Right renal pelvis (tissue), 4 donors: ENCODE measurements at places on chromosomes 5 and 9. TPM values are rescaled to one million over a fixed set of nuclear protein-coding genes. Genes with fewer than 3 reads are reported as not detected.

GRCh38 chr5:58983526-58984452 lies 400.9 kb downstream of the RAB3C start:
- DNase-seq: peak; percentile 36

GRCh38 chr9:95459851-95460517 lies 56.8 kb downstream of the PTCH1 start:
- DNase-seq: no peak

- no peak for DNase-seq
Measured at GRCh38 chr5:171323806-171324632, 15.0 kb downstream of the TLX3 start.

GRCh38 chr9:134724912-134725604 lies 83.5 kb downstream of the COL5A1 start:
- no peak for DNase-seq

DNA sequence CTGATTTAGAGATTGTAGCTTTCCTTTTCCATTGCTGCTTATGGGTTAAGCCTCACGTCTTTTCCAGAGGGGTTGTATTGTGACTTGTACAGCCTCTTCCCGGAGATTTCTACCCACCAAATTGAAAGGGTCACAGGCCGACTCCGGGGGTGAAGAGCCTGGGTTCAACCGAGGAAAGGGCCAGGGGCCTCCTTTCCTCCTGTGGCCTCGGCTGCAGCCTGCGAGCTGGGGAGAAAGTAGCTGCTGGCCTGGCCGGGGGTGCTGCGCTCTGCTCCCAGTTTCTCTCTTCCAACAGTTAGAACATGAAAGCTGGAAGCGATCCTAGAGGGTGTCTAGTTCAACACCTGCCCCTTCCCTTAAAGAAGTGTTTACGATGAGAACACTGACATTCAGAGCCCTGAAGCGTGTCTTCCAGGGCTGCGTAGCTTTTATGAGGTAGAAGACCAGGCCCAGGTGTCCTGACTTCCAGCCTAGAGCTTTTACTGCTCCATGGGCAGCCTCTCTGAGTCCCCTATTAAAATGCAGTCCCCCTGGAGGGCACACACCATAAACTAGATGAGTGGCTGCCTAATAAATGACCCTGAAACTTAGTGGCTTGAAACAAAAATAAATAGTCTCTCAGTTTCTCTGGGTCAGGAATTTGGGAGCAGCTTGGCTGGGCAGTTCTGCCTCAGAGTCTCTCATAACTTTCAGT lies 56.9 kb downstream of the ACER2 start:
- DNase-seq: no peak

- DNase-seq: no peak
Measured at GRCh38 chr5:41410307-41410706, 100.1 kb downstream of the PLCXD3 start.

DNA sequence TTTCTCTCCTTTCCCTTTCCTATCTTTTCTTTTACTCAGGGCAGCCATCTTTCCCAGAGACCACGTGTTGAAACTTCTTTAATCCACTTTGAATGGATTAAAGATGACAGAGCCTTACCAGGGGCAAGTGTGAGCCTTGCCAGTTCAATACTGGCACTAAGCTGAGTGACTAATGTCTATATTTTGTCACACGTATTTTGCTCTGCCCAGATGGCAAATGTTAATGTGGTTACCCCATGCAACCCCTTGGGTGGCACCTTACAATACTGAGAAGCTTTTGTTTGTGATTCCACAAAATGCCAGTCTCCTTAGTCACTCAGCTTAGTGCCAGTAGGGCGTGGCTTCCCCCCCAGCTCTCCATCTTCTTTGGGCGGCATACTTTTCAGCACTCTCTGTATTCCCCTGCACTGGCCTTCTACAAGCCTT lies 24.8 kb downstream of the ANXA1 start:
- no peak for DNase-seq

DNA sequence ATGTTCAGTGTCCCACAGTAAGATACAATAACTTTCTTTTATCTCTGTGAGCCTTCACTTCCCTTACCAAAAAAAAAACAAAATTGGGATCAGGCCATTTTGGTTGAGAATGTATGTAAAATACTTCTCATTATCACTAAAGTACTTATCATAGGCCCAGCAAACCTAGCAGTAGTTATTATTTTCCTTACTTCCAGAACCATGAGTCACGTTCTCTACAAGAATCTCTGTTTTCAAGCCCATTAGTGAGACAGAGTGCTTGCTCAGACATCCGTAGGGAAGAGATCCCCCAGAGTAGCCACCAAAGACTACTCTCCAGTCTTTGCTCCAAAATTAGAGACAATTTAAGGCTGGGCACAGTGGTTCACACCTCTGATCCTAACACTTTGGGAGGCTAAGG lies 103.9 kb upstream of the NR5A1 start:
- no peak for DNase-seq

Gene EDIL3
- polyA plus RNA-seq: 65.4 TPM

Gene TSSK1B
- polyA plus RNA-seq: not detected
